ENCODE measurements at places on chromosomes 7 and 10.

DNA sequence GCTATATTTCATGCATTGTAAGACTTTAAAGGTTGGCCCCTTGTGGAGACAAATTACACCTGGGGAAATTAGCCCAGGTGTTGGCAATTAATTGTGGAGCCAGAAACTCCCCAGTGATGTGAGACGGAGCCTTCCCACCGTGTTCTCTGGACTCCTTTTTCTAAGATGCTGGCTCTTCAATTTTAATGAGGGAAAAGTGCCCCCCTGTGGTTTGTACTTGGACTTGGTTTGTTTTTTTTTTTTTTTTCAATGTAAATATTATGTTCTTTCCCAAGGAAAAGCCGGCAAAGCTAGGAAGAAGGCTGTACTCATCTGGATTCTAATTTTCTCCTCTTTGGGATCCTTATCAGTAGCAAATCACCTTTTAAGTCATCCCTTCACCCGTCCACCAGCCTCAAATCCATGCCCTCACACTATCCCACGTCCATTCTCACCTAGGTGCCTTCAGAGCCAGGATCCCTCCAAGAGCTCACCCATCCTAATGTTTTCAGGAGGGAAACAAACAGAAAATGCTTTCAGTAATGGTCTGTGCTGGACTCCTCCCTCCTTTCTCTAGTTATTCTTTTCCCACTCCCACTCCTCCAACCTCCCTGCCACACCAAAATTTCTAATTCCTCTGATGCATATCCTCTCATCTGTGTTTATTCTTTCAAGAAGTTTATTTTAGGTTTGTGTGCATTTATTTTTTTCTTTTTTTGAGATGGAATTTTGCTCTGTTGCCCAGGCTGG is 20.4 kb upstream of the ST8SIA6 start:
- DNase-seq = no peak

GRCh38 chr10:117271427-117271826 is 30.5 kb downstream of the SLC18A2 start:
- DNase-seq = no peak

DNA sequence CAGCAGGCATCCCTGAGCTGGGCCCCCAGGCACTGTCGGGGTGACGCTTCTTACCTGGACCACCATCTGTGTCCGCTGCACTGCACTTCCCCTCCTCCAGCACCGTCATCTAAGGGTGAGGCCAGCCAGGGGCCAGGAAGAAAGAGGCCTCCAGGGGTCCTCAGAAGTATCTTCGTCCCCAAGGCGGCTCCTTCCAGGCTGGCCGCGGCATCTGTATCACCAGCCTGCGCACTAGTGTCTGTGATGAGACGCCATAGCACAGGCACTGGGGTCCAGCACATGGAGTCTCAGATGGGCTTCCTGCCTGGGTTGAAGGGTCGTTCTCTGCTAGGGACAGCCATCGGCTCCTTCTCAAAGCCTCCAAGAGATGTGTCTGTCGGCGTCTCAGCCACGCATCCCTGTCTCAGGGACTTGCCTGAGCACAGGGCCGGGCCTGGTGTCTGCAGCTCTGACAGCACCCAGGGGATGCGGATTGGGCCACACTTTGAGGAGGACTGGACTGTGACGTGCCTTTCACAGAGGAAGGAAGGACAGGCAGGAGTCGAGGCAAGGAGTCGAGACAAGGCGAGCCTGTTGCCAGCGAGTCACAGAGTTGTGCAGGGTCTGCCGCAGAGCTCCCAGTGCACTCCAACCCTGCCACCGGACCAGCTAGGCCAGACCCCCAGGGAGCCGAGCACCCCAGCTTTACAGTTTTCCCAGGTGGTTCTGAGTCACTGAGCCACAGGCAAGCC is 101.5 kb upstream of the DIP2C start:
- no peak for DNase-seq

GRCh38 chr7:16753932-16754855 is 639 bp downstream of the TSPAN13 start:
- no peak for DNase-seq
